ENCODE measurements at places on chromosomes 1 and 21.

DNA sequence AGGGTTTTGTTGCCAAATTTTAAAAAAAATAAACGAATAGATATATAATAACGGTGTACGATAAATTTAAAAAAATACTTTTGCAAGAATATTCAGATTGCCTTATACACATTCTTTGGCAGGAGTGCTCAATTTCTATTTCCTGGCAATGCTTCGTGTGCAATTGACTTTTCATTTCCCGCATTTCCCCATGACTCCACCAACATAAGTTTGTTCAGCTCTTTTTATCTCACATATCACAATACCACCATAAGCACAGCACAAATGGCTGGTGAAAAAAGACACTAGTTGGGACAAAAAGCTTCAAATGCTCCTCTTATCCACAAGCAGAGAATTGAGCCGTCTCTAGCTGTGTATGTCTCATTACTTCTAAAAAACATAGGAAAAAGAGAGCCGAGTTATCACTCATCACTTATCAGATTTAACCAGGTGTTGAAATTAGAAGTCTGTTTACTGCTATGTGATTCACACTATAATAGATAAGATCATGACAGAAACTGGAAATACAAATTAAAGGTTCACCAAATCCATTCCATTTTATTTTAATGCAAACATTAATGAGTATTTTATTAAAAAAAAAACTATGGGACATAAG, 28.9 kb upstream of the RGS1 start:
- no peak for DNase-seq

DNA sequence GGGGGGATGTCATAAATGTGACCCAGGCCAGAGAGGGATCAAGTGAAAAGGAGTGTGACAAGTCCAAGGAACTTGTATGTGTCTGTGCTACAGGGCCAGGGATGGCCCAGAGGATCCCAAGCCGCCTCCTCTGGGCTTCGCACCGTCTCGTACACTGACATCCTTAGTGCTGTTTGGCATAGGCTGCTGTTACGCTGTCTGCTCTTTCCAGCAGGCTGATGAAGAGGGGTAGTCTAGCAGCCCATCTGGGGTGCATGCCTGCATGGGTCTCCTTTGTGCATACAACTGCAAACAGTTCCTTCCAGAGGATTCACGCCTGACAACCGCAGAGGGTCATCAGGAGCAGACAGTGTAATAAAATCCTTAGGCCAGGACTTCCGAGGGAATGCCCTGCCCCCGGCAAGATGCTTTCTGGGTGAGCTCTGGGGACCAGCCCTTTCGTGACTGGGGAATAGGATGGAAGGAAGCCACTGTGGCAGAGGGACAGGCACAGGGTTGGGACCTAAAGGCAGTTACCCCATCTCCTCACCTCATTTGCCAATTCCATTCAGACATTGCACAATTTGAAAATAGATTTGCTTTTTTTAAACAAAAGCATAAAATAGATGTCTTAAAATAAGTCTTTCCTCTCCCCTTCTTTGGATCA, 6.3 kb upstream of the GOLT1A start:
- DNase-seq = no peak

DNA sequence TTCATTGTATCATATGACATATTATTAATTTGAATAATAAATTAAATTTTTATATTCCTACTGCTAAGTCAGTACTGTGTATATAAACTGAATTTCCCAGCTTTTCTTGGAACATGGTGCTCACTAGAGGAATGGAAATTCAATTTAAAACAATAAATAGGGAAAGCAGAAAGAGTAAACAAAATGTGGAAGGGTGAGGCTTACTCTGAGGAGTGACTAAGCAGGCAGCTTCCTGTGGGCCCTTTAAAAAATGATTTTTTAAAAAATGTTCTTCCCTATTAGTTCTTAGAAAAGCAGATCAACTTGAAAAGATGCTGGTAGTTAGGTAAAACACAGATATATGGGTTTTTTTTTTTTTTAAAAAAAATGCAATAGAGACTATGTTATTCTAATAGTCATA, 49.5 kb upstream of the S1PR1 start:
- DNase-seq = no peak

DNA sequence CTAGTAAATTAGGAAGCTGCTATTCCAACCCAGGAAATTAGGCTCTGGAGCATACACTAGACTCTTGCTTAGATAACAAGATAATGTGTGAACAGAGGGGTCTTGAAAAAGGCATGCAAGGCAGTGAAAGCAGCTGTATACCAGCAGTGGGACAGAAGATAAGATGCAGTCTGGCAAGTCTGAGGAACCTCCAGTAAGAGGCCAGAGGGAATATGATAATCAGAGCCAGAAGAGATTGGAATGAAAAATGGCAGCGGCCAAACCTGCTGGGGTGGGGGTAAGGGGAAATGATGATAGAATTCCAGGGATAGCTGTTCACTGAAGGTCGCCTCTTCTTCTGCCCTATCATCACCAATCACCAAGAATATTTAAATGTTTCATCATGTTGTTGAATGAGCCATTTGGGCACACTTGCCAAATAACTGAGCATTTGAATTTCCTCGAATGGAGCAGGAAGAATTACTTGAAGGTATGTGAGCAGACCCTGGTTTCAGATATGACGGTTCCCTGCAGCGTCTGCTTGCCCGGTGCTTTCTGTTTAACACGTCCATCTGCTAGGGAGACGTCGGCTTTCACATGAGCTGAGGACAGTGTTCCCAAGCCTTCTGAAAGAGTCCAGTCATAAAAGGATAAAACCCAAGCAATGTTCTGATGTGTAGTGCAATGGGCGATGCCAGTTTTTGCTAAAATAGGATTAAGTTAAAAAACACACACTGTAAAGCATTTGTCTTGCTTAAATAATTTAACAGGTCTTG, 173.3 kb downstream of the RWDD3 start:
- DNase-seq = no peak

DNA sequence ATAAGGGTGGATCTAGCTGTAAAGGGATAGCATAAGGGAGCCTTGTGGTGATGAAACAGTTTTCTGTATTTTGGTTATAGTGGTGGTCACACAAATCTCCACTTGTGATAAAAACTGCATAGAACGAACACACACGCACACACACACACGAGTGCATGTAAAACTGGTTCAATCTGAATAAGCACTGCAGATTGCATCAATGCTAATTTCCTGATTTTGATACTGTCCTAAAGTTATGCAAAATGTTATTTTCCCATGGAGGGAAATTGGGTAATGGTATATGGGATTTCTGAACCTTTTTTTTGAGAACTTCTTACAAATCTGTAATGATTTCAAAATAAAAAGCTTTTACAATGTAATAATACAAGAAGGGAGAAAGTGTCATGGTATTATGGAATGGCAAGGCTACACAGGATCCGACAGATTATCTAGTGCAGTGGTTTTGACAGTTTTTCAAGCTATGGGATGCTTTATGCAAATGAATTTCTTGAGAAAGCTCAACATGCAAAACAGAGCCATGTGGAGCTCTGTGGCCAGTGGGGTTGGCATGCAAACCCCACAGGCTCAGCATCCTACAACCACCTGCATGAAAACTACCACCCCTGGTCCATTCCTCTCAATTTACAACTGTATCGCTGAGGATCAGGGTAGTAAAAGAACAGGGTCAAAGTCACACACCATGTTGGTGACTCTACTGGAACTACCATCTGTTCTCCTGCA, 18.8 kb downstream of the SLC41A1 start:
- no peak for DNase-seq

- DNase-seq = peak; percentile 98
Observed at GRCh38 chr1:6785318-6785727, at the start of gene CAMTA1. Gene CAMTA1 (plus strand): TSS chr1:6785454. CDS start chr1:6785531, 77 bp downstream.

DNA sequence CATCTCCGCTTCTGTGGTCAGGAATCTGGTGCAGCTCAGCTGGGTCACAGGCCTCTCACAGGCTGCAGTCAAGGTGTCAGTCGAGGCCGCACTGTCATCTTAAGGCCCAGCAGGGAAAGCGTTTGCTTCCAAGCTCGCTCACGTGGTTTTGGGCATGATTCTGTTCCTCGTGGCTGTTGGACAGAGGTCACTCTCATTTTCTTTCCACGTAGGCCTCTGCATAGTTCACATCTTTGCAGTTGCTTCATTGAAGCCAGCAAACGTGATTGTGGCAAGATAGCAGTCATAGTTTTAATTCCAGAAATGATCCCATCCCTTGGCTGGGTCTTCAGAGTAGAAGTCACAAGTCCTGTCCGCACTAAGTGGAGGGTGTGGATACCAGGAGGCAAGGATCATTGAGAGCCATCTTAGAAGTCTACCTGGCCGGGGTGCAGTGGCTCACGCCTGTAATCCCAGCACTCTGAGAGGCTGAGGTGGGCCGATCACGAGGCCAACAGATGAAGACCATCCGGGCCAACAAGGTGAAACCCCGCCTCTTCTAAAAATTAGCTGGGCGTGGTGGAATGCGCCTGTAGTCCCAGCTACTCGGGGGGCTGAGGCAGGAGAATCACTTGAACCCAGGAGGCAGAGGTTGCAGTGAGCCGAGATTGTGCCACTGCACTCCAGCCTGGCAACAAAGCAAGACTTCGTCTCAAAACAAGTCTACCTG, 24.5 kb downstream of the NECAP2 start:
- DNase-seq = no peak

GRCh38 chr1:212381397-212382035, 33.2 kb downstream of the PACC1 start:
- DNase-seq = no peak

DNA sequence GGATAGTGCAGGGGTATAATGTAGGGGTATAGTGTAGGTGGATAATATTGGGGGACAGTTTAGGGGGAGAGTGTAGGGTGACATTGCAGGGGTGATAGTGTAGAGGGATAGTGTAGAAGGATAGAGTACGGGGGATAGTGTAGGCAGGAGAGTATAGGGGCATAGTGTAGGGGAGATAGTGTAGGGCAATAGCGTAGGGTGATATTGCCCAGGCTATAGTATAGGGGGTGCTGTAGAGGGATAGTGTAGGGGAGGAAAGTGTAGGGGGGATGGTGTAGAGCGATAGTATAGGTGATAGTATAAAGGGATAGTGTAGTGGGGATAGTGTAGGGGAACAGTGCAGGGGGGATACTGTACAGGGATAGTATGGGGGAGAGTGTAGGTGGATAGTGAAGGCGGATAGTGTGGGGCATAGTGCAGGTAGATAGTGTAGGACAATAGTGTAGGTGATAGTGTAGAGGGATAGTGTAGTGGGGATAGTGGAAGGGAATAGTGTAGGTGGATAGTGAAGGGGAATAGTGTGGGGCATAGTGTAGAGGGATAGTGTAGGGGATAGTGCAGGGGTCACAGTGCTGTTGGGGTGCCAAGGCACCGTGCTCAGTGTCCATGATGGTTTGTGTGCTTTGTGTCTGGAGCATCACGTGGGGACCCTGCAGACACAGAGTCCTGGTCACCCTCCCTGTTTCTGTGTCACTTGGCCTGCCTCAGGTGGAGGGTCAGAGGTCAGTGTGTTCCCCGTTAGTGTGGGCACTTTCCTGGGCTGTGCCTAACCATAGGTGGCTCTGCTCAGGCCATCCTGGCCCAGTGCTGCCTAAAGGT, 10.5 kb upstream of the ARF1 start:
- DNase-seq = no peak

- no peak for DNase-seq
Observed at GRCh38 chr1:167713330-167714081, 8.3 kb upstream of the MPZL1 start.

DNA sequence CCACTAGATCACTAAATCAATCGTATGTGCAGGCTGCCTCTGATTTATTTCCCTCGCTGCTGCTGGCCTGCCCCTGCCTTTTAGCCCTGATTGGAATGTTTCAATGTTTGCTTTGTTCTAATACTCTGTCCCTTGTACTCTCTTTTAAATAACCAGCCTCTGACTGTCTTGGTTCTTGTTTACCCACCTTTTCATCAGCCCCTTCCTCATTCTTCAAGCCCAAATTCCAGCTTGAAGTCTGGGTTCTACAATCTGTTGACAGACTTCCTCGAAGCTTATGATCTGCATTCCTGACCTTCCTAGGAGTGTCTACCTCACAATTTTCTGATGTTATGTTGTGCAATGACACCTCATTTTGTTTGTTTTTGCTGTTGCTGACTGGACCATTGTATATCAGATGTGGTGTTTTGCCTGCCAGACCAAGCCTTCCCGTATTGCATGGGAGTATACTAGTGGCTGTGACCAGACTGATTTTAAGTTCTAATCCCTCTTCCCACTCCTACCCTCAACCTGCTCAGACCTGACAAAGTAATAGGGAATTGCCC, 46.6 kb upstream of the APOBEC4 start:
- no peak for DNase-seq

GRCh38 chr1:247406014-247406656, 9.8 kb upstream of the NLRP3 start:
- no peak for DNase-seq

DNA sequence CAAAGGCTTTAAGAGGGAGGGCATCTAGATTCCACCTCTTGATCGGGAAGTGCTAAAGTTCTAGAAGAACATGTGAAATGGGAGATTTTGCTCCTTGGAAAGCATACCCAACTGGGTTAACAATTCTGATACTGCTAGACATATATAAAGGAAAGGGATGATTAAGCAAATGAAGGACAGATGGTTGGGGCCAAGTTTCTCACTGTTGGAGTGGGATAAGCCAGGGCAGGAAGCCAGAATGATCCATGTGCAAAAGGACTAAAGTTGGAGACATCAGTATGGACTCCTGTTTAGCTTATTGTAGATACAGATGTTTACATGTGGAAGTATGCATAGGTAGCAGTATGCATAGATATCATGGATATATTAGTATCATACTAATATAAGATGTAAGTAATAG, 16.8 kb downstream of the PLA2G5 start:
- no peak for DNase-seq

GRCh38 chr1:87735750-87736149, 407.1 kb downstream of the LMO4 start:
- DNase-seq = no peak

DNA sequence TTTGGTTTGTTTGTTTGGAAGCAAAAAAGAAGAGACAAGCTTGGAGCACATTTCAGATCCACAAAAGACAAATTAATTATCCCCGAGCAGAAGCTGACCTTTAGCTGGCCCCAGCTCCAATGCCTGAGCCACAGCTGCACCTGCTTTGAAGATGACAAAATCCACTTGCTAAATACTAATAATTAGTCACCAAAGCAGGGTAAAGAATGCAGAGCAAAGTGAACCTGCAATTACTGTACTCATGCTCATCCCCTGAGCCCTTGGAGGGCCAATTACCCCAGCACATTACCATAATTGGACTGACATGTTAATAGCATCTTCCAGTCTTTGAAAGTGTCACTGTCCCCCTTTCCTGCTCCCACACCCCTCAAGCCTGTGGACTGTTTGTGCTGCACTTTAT, 38.2 kb upstream of the KCND3 start:
- no peak for DNase-seq

DNA sequence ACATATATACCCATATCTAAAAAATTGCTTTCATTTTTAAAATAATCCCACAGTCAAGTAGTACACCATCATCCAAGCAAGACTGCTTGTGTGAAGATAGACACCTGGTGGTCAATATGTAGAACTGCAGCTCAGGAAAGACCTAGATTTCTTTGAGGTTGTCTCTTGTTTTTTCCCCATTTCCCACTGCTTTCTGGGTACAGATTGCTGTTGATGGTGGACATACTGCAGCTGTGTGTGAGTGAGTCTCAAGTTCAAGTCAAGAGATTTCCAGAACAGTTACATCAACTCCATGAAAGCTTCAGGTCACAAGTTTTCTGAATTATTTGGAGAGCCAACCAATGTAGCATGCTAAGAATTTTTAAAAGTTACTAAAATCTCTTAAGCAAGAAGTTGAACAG, 306.4 kb downstream of the DUSP10 start:
- no peak for DNase-seq

GRCh38 chr1:156795374-156795733, 21.3 kb downstream of the SH2D2A start:
- DNase-seq = no peak

Data from T-helper 1 cell (primary cell).